ENCODE measurements at places on chromosomes 13 and 19.

DNA sequence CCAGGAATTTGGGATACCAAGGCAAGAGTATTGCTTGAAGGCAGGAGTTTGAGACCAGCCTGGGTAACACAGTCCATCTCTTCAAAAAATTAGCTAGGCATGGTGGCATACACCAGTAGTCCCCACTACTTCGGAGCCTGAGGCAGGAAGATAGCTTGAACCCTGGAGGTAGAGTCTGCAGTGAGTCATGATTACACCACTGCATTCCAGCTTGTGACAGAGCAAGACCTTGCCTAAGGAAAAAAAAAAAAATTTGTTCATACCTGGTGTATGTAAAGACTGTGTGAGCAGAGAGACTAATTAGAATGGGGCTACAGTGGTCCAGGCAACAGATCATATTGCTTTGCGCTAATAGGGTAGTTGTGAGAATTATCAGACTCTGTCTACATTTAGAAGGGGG is 778.3 kb upstream of the PCDH20 start:
- no peak for DNase-seq
- H3K27me3 ChIP-seq: no peaks in the 10 kb centered on the region
- H3K4me3 ChIP-seq: no peak overlapping the region
- no peak overlapping the region for H3K27ac ChIP-seq
- no peaks in the 10 kb centered on the region for H3K4me1 ChIP-seq
- no peaks in the 10 kb centered on the region for H3K36me3 ChIP-seq

DNA sequence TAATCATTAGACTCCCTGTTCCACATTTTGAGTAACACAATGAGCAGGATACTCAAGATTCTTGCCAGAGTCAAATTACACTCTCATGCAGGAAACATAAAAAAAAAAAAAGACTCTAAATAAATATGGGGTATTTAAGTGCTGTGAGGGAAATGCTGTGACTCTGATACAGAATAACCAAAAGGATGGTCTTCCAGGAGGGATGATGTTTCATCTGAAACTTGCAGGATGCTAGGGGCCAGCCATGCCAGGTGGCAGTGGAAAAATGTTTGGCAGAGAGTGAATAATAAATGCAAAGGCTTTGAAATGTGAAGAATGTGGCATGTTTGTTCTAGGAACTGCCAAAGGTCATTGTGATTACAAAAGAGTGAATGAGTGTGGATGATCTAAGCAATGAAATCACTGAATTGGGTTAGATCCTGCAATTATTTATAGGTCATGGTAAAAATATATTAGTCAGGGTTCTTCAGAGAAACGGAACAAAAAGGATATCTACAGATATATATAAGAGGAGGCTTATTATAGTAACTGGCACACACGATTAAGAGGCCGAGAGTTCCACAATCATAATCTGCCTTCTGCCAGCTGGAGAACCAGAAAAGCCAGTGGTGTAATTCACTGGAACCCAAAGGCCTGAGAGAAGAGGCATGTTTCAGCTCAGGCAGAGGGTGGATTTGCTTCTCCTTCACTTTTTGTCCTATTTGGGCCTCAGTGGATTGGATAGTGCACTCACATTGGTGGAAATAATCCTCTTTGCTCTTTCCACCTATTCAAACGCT is 1832.8 kb upstream of the MIR17HG start:
- H3K27me3 ChIP-seq: no peaks in the 10 kb centered on the region
- H3K4me1 ChIP-seq: no peaks in the 10 kb centered on the region
- no peaks in the 10 kb centered on the region for H3K36me3 ChIP-seq

- peaks cover 30% of the 10 kb centered on the region for H3K4me1 ChIP-seq
- H3K4me3 ChIP-seq: peak overlapping the region; percentile 98
- peak overlapping the region; percentile 97 for H3K27ac ChIP-seq
- H3K36me3 ChIP-seq: peaks cover 68% of the 10 kb centered on the region
Measured at GRCh38 chr19:52094526-52095130, 937 bp downstream of the ZNF841 start.

DNA sequence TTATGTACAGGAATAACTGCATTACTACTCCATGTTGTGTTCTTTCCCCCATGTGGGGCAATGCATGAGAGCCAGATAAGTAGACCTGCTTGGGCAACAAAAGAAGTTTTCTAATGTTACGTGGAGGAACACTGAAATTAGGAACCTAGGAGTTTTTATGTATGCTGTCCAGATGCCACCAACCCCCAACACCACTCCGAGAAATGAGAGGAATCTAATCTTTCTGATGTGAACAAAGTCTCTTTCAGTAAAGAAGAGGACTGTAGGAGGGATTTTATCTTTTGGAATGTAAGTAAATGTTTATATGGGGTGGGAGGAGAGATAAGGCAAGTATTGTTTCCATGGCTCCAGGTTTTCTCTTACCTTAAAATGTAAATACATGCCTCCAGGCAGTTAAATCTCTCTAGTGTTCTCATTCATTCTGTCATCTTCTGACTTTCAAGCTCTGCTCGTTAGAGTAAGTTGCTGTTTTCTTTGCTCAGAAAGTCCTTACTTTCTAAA is 820.6 kb downstream of the PCDH17 start:
- DNase-seq: no peak
- no peak overlapping the region for H3K4me3 ChIP-seq
- no peaks in the 10 kb centered on the region for H3K36me3 ChIP-seq
- no peaks in the 10 kb centered on the region for H3K4me1 ChIP-seq
- no peaks in the 10 kb centered on the region for H3K27me3 ChIP-seq
- no peak overlapping the region for H3K27ac ChIP-seq

Measured in naive thymus-derived CD8-positive, alpha-beta T cell (primary cell).